ENCODE measurements at places on chromosomes 1 and 21.
A peak's percentile ranks its signal among the peaks of the same experiment; 100 is the strongest.

DNA sequence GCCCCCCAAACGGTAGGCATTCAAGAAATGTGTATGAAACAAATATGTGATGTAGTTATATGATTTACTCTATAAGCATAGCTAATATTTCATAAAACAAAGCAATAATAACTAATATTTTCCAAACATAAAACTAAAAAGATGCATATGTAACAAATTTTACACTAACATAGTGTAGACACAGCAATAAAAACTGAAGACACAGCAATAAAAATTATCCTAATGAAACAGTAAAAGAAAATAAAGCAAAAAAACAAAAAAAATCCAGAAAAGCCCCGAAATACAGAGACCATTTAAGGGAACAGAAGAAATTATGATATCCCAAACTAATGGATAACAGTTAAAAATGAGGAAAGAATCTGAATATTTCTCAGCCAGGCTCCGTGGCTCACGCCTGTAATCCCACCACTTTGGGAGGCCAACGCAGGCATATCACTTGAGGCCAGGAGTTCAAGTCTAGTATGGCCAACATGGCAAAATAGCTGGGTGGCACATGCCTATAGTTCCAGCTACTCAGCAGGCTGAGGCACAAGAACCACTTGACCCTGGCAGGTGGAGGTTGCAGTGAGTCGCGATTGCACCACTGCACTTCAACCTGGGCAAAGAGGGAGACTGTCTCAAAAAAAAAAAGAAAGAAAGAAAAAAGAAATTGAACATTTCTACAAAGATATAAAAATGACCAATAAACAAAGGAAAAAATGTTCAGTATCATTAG lies 38.2 kb upstream of the PSMG1 start:
- DNase-seq, result no peak

GRCh38 chr1:54926970-54927369 lies 40.0 kb upstream of the DHCR24 start:
- DNase-seq, result no peak

DNA sequence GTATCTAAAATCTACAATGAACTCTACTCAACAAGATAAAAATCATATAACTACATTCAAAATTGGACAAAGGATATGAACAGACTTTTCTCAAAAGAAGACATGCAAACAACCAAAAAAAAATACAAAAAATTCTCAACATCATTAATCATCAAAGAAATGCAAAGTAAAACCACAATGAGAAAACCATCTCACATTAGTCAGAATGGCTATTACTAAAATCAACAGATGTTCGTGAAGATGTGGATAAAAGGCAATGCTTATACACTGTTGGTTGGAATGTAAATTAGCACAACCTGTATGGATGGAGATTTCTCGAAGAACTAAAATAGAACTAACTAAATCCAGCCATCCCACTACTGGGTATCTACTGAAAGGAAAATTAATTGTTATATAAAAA lies 1080.8 kb downstream of the AMY1C start:
- no peak for DNase-seq

DNA sequence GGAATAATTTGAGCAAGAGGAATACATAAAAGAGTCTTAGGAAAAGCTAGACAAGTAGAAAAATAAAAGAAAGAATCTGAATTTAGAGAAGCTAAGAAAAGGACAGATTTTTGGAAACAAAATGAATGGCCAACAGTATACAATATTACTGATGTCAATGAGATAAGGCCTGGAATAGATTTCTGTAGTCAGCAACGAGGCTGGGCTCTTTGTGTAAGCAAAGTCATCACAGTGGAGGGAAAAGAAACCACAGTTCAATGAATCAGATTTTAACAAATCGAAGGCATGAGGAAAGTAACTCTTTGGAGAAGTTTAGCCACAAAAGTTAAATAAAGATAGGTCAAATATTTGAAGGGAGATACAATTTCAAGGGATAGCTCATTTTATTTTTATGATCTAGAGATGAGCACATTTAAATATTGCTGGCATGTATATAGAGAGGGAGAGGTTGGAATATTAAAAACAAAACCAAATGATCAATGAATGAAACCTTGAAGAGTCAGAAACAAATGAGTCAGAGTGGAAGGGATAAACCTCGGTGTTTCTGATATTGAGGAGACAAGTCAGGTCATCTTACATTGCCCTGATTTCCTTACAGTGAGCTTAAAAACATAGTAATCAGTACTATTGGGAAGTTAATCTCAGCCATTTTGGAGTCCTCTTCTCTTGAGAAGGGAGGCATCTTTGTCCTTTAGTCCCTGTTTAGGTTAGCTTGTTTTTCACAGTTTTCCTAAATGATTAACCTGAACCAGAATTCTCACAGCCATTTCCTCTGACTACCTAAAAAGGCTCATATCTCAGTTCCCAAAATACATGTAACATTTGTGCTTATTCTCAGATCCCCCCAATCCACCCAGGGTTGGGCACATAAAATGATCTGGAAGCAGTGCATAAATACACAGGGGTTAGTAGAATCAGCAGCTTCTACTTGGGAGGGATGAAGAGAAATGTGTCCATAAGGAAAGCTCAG lies 620.0 kb upstream of the B3GALT2 start:
- DNase-seq, result no peak

DNA sequence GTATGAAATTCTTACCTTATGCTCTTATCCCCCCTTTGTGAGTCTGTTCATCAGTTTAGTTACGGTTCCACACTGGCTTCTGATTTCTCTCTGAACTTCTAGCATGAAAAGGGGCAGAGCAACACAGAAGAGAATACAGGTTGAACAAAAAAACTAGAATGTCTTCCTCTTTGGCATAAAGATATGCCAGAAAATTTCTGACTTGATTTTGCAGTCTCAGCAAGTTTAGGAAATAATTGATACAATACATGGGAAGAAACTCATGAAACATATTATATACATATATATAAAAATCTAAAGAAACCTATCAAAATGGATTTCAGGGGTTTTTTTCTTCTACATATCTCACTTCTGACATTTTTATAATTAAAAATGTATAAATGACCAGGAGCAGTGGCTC lies 27.0 kb downstream of the SH3GLB1 start:
- DNase-seq, result no peak

DNA sequence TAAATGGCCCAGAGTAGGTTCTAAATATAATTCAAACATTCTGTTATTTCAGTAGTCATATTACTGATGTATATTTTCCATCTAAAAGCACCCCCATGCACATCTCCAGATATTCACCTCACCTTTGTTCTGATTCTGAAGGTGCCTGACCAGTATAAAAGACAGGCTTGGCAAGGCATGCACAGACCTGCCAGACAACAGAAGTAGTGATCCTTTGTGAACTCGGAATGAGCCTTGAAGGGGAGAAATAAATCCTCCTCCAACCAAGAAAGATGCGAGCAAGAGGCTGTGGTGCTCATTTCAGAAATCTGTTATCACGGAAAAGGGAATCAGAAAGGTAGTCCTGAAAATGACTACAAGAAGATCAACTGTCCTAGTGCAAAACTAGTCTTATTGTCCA lies 287.3 kb downstream of the VAV3 start:
- DNase-seq, result no peak

DNA sequence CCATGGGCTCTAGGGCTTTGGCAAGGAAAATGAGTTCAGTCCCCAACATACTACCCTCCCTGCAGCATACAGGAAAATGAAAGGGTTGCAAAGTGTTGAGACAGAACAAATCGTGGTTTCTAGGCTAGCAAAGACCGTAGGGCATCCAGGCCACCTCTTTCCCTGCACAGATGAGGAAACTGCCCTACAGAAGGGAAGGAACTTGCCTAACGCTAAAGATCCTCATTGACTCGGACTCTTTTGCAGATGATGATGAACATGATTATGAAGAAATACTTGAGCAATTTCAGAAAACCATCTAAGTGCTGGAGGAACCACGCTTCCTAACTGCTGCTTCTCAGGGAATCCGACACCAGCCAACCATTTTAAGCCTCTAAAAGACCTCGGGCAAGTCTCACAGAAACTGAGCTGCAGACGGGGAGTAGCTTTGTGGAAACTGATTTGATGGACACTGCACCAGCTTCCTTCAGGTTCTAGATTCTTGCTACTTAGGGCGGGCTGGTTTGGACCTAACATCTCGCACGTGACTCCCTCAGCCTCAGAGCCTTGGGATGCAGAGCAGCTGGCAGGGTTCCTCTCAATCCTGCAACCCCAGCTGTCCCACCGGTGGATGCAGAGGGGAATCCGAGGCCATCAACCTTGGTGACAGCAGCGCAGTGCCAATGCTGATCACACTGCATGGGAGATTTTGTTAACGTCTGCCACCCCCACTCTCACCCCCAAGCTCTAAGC lies 13.4 kb downstream of the THEMIS2 start:
- DNase-seq, result no peak

GRCh38 chr1:172938681-172939080 lies 112.1 kb downstream of the TNFSF18 start:
- DNase-seq, result no peak

DNA sequence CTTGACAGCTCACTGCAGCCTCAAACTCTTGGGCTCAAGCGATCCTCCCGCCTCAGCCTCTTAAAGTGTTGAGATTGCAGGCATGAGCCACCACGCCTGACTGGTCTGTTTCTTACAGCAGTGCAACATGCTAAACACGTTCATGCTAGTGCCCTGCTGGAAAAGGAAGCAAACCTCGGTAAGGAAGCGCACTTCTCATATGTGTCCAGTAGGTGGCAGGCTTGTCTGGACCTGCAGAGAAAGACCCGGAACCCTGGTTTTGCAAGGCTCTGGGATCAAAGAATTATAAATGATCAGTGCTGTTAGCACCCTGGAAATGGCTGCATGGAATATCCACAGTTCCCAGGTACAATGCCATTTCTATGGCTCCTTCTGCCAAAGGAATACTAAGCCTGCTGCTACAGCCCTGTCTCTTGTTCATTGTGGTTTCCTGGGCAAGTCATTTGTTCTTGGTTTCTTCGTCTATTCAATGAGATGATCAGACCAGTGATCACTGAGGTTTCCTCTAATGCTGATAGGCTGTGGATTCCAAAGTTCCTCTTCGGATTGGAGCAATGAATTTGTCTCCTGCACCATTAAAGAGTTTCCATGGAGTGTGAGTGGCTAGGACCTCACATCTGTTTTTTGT lies 15.9 kb downstream of the RNU5D-1 start:
- DNase-seq, result peak; percentile 63

DNA sequence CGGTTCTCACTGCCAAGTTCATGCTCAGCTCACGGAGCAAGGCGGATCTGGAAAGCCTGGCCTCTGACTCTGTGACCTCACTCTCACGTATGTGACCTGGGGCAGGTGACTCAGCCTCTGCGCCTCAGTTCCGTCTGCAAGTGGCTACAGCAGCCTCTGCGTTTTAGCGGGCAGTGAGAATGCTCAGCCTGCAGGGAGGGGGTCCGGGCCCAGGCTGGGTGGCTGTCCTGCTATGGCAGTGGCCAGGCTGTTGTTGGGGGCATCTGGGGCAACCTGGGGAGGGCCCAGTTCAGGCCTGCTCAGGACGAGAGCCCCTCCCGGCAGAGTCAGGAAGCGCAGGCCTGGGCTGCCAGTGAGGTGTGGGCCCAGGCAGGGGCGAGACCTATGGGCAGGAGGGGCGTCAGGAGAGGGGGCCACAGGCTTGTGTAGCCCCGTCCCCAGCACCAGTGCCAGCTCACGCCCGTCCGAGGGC lies 27.9 kb downstream of the ARHGEF16 start:
- no peak for DNase-seq

GRCh38 chr1:197137322-197137721 lies 9.1 kb downstream of the ASPM start:
- no peak for DNase-seq

DNA sequence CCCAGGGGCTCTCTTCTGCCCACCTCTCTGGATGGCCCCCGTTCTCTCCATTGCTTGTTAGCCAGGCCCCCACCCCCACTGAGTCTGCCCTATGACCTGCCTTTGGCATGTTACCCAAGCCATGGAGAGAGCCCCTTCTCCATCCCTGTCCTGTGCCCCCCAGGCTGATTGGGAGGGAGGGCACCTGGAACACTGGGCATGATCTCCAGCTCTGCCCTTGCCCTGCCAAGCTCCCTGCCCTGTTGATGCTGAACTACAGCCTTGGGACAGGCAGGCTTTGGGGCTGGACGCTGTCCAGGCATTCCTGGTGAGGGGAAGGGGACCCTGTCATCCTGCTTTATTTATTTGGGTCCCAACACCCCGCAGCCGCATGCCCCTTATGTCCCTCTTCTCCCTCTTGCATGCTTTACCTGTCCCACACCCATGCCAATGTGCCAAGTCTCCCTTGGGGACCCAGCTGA lies 10.7 kb downstream of the TRIM46 start:
- DNase-seq, result no peak

GRCh38 chr1:12150456-12151200 lies 16.2 kb upstream of the TNFRSF1B start:
- no peak for DNase-seq

DNA sequence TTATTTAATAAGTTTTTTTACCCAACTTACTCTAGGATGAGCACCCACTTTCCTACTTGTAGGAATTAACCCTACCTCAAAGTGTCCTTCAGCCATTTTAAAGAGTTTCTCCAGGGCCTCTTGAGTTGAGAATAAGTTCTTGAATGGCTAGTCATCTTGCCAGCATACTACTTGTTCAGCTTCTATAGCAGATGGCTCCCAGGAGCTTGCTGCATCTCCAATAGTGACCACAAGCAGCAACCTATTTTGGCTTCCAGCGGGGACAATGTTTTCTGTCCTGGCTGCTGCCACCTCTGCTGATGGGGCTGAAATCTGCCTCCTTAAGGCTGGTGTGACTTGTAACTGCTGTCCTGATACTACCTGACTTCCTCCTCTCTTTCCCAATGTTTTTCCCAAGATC lies 20.8 kb upstream of the PIK3R3 start:
- no peak for DNase-seq

GRCh38 chr1:215192306-215192705 lies 109.8 kb downstream of the KCNK2 start:
- no peak for DNase-seq

DNA sequence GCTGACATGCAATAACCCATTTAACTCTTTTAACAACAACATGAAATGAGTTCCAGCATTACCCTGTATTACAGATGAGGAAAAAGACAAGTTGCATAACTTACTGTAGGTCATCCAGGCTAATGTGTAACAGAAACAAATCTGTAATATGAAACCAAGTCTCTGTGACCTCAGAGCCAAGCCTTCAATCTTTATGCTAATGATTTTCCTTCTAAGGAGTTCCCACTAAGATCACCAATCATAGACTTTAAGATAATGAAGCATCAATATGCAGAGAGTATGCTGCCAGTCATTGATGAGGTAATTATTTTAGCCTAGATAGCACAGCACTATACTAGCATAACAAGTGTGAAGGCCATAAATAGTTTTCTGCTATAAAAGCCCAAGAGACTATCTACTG lies 35.6 kb upstream of the RNPC3 start:
- DNase-seq, result no peak

DNA sequence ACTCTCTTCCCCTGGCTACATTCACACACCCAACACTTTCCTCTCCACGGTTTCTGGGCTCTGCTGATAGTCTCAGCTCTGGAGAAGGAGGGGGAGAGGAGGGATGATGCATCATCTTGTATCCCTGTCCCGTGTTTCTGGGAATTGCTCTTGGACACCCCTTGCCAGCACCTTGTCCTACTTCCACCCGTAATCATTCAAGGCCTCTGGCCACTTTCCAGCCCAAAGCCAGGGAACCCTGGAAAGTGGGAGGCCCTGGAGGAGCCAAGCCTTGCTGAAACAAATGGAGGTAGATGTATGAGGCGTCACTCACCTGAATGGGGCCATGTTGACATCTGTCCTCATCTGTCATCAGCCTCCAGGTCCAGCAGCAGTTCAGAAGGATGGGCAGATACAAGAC lies 4.4 kb downstream of the PLEKHO1 start:
- DNase-seq, result no peak

Data from right forelimb (tissue), 1 donor.